ENCODE measurements at places on chromosomes 12 and 14.

GRCh38 chr14:61452452-61452851, 131.1 kb downstream of the PRKCH start:
- no peak for DNase-seq

- DNase-seq: no peak
Observed at GRCh38 chr12:74415633-74416032, 122.0 kb upstream of the ATXN7L3B start.

- DNase-seq: no peak
Observed at GRCh38 chr14:76351941-76352340, 24.0 kb upstream of the ESRRB start.

DNA sequence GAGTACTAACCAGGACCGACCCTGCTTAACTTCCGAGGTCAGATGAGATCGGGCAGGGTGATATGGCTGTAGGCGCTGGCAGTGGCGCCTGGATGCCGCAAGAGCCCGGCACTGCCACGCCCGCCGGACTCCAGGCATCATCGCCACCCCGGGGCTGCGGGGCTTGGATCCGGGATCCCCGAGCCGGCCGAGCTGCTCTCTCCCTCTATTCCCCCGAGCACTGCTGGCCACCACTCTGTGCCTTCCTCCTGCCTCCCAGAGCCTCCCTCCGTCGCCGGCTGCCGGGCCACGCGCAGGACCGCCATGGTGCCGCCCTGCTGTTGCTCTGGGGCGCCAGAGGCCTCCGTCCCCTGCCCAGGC, 153.2 kb upstream of the ALG10B start:
- DNase-seq: no peak

GRCh38 chr12:24062642-24063245, 113.3 kb upstream of the SOX5 start:
- DNase-seq: no peak

GRCh38 chr14:55847766-55848165, 267.8 kb downstream of the KTN1 start:
- no peak for DNase-seq

GRCh38 chr12:109557805-109558204, 15.5 kb downstream of the MMAB start:
- no peak for DNase-seq

DNA sequence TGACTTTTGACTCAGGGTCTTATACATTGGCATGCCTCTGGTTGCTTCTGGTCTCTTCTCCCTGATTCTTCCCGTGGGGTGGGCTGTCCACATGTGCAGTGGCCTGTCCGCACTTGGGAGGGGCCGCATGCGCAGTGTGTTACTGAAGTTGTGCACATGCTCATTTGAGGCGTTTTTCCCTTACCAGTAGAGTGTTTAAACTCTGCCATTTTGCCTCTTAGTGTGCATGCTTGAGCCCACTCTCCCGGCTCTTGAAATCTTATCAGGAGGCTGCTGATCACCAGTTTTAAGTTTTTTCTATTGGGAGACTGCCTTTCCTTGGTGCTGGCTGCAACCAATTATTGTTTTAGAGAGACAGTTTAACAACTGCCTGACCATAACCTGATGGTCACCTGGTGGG, 32.1 kb upstream of the HECTD1 start:
- DNase-seq: no peak

DNA sequence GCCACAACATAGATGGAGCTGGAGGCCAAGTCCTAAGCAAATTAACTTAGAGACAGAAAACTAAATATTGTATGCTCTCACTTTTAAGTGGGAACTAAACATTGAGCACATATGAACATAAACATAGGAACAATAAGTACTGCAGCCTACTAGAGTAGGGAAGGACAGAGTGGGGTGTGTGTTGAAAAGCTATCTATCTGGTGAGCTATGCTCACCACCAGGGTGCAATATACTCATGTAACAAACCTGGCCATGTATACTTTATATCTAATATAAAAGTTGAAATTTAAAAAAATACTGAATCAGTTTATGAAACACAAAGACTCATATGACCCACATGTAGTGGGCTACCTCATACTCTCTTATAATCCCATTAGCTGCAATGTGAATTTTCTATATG, 1305.0 kb downstream of the LRFN5 start:
- DNase-seq: no peak

DNA sequence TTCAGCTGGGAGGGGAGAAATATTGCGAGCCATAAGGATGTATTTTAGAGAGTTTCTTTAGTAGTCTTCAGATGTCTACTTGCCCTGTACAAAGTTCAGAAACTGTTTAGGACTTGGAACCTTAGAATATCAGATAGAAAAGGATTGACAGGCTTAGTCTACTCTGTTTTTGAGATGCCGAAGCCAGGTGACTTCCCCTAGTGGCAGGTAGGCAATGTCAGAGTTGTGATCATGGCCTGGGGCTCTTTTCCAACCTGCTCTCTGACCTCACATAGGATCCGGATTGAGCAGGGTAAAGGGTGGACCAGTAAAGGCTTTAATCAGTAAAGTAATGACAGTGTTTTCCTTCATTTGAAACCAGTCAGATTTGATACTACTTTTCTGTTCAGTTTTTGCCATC, 59.6 kb downstream of the PRKCH start:
- DNase-seq: no peak

DNA sequence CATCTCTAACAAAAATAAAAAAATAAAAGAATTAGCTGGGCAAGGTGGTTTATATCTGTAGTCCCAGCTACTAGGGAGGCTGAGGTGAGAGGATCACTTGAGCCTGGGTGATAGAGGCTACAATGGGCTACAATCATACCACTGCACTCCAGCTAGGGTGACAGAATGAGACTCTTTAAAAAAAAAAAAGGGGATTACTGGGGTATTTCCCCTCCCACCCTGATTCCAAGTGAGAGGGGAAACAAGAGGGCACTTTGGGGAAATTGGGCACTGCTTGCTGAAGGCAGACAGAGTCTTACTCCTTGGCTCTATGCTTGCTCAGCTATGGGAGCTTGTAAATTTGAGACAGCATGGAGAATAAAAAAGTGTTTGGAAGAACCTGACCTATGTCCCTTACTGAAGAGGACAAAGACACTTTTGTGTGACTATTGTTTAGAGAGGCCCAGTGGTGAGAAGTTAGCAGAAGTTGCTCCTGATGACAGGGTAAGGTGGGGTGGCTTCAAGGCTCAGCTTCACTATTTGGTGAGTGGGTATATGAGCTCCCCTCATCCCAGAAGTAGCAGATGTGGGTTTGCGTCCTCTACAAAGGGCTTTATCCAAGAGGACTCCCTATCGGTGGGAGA, 44.0 kb downstream of the KLRG1 start:
- no peak for DNase-seq

DNA sequence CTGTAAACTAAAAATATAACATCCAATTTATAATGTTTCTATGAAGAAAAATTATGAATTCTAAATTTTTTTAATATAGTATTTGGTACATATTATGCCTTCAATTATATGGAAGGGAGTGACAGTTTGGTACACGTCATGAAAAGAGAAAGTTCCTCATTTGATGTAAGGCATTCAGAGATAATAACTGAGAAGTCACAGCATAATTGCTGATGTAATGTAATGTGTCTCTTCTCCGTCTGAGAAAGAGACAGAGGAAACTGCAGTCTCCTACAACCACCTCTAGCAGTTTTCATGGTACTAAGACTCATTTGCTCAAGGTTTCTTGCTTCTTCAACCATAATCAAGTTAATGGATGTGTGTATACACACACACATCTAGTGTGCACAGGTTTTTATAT, 2.3 kb upstream of the CD69 start:
- no peak for DNase-seq

GRCh38 chr12:113932381-113933196, 33.5 kb downstream of the RBM19 start:
- DNase-seq: no peak

DNA sequence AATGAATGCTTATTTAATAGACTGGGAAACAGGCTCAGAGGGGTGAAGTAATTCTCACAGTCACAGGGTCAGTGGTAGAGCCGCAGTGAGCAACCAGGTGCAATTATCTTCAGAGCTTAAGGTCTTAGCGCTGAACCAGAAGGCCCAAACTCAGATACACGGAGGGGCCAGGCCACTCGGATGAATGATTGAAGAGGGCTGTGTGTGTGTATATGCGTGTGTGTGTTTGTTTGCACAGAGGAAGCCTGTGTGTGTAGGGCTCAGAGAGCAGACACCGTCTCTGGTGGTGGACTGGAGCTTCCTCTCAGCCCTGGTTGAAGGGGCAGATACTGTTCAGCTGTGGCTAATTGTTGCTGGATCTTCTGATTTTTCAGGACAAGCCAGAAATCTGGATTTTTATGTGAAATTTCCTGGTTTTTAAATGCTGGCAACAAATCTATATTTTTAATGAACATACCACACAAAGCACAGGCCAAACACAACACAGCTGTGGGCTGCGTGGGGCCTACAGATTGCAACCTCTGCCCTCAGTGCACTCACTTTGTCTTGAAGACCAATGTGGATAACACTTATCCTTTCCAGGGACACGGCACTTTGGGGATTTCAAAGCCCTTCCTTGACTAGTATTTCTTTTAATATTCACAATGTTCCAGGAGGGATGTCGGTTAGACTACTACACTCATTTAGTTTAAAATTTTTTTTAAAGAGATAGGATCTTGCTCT, 94.5 kb upstream of the NRXN3 start:
- no peak for DNase-seq

- no peak for DNase-seq
Observed at GRCh38 chr14:59630288-59630963, 53.8 kb upstream of the CCDC175 start.

DNA sequence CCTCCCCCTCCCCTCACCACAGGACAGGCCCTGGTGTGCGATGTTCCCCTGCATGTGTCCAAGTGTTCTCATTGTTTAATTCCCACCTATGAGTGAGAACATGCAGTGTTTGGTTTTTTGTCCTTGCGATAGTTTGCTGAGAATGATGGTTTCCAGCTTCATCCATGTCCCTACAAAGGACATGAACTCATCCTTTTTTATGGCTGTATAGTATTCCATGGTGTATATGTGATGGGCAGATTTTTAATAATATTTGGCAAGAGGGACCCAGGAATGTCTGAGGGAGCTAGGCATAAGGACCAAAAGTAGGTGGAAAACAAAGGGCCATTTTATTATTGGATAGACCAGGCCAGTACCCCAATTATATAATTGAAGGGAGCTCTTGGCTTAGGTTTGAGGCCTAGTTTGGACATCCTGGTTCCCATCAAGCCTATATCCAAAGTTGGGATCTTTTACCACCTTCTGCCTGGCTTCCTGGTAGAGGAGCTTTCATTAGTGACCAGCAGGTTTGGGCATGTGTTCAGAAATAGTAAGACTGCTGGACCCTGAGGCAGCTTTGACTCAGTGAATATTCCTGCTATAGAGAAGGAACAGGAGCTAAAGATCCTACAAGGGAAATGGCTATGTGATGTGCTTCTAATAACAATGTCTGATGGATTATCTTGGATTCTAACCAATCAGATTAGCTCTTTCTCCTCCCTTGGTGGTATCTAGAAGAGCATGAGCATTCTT, 76.0 kb downstream of the CAND1 start:
- no peak for DNase-seq

GRCh38 chr12:6199531-6200255, 507 bp upstream of the CD9 start:
- DNase-seq: no peak

GRCh38 chr12:105239304-105239703, 3.3 kb upstream of the APPL2 start:
- DNase-seq: no peak

GRCh38 chr12:6542209-6543009, 8.1 kb downstream of the GAPDH start:
- no peak for DNase-seq

GRCh38 chr12:51171884-51172514, 936 bp downstream of the TFCP2 start:
- DNase-seq: no peak

Data from stimulated activated CD8-positive, alpha-beta memory T cell treated with anti-CD3 and anti-CD28 coated beads, Interleukin-4, amount 100 ng/mL, for 1 hour (primary cell).